ENCODE measurements at places on chromosomes 4 and X.

DNA sequence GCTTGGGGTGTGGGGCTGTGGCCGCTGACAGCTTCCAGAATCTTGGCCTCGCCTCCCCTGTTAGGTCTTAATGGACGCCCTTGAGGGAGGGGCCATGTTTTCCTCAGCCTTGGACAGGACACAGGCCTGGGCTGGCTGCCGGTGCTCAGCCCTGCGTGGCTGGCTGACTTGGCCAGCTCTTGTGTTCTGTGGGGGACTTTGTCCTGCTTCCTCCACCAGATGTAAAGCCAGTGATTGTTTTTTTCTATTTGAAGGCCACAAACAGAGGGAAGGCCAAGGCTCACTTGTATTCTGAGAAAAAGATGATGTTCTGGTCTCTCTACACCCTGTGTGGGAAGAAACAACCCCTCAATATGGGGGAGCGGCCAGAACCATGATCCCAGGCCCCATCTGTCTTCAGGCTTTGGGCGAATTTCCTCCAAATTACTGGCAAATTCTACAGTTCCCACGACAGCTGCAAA lies 71.3 kb downstream of the HTRA3 start:
- no peak for ATAC-seq

DNA sequence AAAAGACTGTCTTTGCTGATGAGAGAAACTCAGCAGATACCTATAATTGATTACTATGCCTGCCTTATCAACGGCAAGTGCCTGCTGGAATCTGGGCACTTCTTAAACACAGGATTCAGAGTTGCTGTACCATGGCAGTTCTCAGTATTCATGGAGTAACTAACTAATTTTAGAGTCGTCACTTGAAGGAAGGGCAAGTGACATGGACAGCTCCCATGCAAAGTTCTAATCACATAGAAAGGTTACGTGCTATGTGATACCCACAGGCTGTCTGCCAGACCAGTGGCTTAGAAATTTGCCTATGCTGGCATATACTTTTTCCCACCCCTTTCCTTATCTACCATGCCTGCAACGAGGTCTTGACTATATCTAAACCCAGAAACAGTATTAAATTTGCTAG lies 931.1 kb upstream of the TENM3 start:
- ATAC-seq, result no peak

GRCh38 chr4:119314356-119314755 lies 7.6 kb downstream of the FABP2 start:
- peak; percentile 68 for ATAC-seq

DNA sequence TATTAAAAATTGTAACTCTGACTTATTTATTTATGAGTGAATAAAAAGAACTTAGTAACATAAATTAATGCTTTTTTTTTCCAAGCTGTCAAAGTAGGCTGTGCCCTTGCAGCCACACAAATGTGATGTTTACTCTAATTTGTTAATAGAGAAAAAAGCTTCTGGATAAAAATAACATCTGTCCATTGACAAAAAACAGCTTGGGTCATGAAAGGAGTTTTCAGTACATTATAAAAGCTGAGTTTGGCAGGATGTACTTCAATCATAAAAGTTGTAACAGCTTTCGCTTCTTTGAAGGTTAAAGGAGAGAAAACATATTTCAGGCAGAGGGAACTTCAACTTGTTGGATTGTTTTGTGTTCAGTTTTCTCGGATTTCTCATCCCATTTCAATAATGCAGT lies 105.6 kb downstream of the SLC4A4 start:
- ATAC-seq, result no peak

- ATAC-seq, result no peak
Measured at GRCh38 chr4:120055795-120056194, 10.9 kb downstream of the MAD2L1 start.

Measured in stimulated activated memory B cell treated with anti-CD40 and anti-IgM and Interleukin-4, amounts not matched to agents 10 μg/mL and 1 μg/mL and 100 μg/mL, for 72 hours (primary cell).